ENCODE measurements at places on chromosomes 11 and 22. TPM values are rescaled to one million over a fixed set of nuclear protein-coding genes. Genes with fewer than 3 reads are reported as not detected.

Gene APOA4
- total RNA-seq = not detected

Gene TRIOBP
- total RNA-seq = 33.8 TPM

Gene MYBPC3
- not detected for total RNA-seq

Gene SHISAL1
- total RNA-seq = 3.4 TPM
